ENCODE measurements at places on chromosomes 4 and X. TPM values are rescaled to one million over a fixed set of nuclear protein-coding genes. Genes with fewer than 3 reads are reported as not detected.

P2RY8 gene
- total RNA-seq: not detected

EVC2 gene
- total RNA-seq: 0.21 TPM

HOPX gene
- total RNA-seq: not detected

TMA16 gene
- total RNA-seq: 32.5 TPM

PAK3 gene
- total RNA-seq: 0.03 TPM

AMOT gene
- total RNA-seq: 11.2 TPM

SCML1 gene
- total RNA-seq: 5.6 TPM

CENPVL1 gene
- total RNA-seq: 0.32 TPM

ANOS1 gene
- total RNA-seq: not detected

- no peak for DNase-seq
These were observed 63.8 kb upstream of the MTM1 start for GRCh38 chrX:150504397-150505182.

- peak; percentile 5 for DNase-seq
These were observed 140.2 kb upstream of the EDNRA start for GRCh38 chr4:147340591-147341120.

- no peak for DNase-seq
These were observed 97.0 kb downstream of the AFAP1 start for GRCh38 chr4:7842384-7843279.

- no peak for DNase-seq
These were observed 44.7 kb downstream of the PTTG2 start for GRCh38 chr4:38004887-38005286.

DNA sequence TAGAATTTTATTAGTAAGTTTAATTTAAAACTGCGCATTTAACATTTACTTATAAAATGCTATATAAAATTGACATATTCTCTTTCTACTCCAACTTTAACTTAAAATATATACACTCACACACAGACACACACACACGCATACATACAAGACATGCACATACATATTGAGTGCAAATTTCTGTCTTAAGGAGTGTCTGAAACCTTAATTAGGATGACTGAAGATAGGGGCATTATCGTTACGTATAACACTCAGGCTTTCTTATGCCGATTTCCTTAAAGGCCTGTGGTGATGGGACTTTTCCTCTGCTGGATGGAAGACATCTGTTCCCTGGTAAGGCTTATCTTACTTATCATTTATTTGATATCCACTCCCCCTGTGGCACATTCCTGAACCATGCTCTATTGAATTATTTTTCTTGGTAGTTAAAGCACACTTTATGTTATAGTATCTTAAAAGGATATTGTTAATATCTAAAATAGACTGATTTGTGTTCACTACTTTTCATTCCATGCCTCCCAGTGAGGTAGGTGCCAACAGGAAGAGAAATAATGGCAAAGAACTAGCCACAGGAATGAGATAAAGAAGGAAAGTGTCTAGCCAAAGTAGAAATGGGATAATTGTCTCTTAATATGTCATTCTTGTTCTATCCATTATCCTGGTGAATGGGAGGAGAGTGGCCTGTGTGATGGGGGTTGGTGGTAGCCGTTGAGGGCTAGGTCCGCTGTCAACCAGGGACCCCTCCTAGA, 92.9 kb upstream of the GPRIN3 start:
- no peak for DNase-seq

GRCh38 chr4:20394512-20394911, 142.8 kb downstream of the SLIT2 start:
- DNase-seq: peak; percentile 69

DNA sequence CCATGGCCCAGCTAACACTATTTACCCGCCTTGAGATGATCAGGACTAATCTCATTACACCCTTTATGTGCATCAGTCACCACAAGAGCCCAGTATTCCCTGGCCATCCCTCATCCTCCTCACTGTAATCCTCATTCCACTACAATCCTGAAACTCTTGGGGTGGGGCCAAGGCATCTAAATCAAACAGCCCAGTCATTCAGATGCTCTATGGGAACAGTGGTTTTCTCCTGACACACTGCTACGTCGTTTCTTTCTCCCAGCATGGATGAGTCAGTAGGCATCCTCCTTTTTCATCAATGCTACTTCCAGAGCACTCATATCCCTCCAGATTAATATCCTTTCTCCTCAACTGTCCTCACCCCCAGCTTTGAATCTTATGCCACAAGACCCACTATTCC, 5.6 kb downstream of the SDAD1 start:
- no peak for DNase-seq

GRCh38 chr4:68360231-68360968, 10.5 kb upstream of the YTHDC1 start:
- no peak for DNase-seq

- no peak for DNase-seq
These were observed 1418.6 kb downstream of the STIM2 start for GRCh38 chr4:28279249-28279648.

- peak; percentile 49 for DNase-seq
These were observed 11.7 kb upstream of the BCOR start for GRCh38 chrX:40109288-40110008.

- no peak for DNase-seq
These were observed 355.9 kb downstream of the GPM6A start for GRCh38 chr4:175456131-175456530.

GRCh38 chrX:24494647-24495075, 29.6 kb downstream of the PDK3 start:
- peak; percentile 15 for DNase-seq

GRCh38 chrX:538311-538710, 92.3 kb upstream of the SHOX start:
- peak; percentile 26 for DNase-seq

GRCh38 chr4:1726146-1726934, 5.0 kb downstream of the TACC3 start:
- DNase-seq: peak; percentile 82

DNA sequence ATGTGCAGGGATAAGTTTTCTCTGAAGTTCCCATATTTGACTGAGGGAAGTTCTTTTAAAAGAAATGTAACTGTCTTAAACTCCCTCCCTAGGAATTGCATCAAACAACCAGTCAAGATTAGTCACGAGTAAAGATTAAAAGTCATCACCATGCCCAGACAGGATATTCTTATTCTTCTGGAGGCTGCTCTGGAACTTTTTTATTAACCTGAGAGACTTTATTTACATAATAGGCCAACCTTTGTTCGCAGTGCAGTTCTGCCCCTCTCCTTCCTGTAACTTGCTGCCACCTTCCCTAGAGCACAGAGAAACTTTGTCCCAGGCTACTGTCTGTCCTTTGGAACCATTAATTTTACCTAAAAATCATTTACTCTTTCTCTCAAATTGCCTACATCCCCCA, 9.8 kb upstream of the HERC3 start:
- DNase-seq: no peak

DNA sequence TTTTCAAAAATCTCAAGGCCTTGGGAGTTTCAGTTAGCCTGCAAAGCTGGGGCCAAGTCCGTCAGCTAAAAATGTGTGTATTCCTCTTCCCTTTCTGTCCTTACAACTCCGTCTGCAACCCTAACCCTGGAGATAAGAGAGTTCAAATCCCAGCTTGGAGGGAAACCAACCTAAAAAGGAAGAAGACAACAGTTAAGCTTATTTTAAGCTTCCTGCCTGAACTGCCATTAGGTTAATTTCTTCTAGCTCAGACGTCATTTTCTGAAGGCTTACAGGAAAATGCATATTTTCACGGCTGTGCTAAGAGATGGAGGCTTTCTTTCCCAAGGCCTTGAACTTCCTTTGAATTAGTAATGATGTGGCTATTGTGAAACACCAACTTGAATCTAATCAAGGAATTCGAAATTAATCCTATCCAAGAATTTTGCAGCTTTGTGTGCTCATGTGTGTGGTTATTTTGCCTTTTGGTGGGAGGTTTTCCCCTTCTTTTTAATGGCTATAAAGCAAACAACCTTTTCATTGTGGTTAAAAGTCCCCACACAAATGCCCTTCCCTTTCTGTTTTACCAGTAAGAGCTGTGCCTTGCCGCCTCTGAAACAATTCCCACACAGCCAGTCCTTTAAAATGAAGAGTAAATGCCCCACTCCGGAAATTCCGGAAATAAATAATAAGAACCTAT, 103.5 kb downstream of the IRF2 start:
- DNase-seq: no peak

Measured in SK-MEL-5 (cell line).